NCI-H1694 (cell line): ENCODE measurements at places on chromosomes 16 and 17.

DNA sequence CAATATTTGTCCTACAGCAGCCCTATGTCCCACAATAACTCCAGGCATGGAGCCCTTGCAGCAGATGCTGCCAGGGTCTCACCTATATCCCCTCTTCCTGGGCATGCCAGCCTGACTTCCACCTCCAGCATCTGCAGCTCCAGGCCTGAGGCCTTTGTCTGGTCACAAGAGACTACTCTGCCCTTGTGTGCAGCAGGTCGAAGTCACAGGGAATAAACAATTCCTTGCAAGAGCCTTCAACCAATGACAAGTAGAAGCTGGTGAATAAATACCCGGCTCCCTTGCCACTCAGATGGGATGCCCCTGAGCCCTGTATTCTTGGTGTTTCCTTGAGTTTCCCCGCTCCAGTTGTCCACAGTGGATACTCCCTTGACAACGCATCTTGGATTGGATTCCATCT is 23.0 kb downstream of the CES1 start:
- no peak for DNase-seq

GRCh38 chr17:61875285-61875684 is 12.0 kb upstream of the BRIP1 start:
- no peak for DNase-seq

GRCh38 chr17:9032583-9032982 is 11.3 kb downstream of the NTN1 start:
- DNase-seq = no peak

DNA sequence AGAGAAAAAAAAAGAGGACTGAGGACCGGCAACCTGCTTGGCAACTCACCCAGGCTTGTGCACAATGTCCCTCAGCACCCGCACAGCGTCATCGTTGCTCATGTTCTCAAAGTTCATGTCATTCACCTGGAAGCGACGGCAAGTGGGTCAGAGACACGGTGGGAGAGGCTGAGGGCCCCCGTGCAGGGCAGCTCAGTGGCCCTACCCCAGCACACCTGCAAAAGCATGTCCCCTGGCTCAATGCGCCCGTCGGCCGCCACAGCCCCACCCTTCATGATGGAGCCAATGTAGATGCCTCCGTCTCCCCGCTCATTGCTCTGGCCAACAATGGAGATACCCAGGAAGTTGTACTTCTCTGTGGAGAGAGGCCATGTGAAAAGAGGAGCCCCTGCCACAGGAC is 5.4 kb downstream of the DVL2 start:
- no peak for DNase-seq

GRCh38 chr16:76862901-76863300 is 328.1 kb upstream of the MON1B start:
- DNase-seq = no peak

DNA sequence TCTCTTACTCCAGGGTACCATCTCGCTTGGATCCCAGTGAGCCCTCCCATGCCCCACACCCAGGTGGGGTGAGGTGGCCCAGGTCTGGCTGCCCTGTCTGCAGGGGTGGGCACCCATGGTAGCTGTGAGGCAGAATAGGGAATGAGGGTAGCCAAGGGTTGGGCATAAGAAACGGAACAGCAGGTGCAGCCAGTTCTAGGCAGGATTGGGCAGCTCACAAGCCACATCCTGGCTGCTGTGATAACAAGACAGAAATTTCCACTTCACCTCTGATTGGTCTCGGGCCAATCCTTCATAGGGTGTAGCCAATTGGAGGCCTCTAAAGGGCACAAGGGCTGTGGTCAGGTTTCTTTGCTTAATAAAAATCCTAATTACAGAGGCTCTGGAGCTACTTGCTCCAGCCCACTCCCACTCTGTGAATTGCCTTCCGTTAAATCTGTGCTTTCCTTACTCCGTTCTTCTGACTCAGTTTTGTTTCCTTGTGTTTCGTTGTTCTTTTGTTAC is 1.5 kb upstream of the ARHGDIG start:
- peak; percentile 27 for DNase-seq

- no peak for DNase-seq
These were observed 71.3 kb downstream of the PLCG2 start for GRCh38 chr16:81850197-81850944.

- no peak for DNase-seq
These were observed 14.2 kb upstream of the PRR14 start for GRCh38 chr16:30636599-30636998.

GRCh38 chr16:22693638-22694340 is 120.2 kb upstream of the HS3ST2 start:
- no peak for DNase-seq

GRCh38 chr16:65845466-65846209 is 520.9 kb upstream of the CDH5 start:
- no peak for DNase-seq

- no peak for DNase-seq
These were observed 15.5 kb upstream of the SPNS2 start for GRCh38 chr17:4483012-4483840.

DNA sequence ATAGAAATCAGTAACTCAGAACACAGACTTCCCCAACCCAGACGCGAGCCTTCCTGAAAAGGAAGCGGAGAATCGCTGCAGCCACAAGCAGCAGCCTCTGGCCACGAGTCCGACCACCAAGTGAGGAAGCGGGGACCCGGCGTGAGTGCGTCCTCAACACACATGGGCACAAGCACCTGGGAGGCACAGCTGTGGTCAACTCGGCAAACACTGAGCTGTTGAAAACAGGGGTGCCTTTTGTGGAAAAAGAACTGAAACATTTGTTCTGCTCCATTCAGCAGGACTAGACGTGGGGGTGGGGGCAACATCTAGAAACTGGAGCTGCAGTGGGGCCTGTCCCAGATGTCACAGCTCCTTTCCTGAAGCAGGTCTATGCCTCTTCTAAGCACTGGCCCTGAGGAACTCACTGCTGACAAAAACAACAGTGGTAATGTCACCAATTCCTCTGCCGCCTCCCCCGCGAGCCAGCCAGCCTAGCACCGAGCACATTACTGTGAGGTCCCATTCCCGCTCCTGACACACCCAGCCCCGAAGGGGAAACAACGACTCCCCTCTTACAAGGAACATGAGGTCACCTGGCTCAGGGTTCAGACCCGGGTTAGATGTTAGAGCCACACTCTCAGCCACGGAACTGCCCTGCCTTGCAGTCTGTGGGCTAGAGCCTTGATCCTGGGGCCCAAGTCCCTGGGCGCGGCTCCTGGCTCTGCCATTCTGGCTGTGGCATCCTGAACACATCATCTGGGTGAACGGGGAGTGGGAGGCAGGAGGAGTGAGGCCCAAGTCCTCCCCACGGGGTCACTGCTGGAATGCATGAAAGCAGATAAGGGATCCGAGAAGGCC is 29.0 kb downstream of the KDM8 start:
- no peak for DNase-seq

- DNase-seq = peak; percentile 82
These were observed 39.2 kb upstream of the ABCC12 start for GRCh38 chr16:48194828-48195556.
